ENCODE measurements at places on chromosomes 2 and 18. TPM values are rescaled to one million over a fixed set of nuclear protein-coding genes. Genes with fewer than 3 reads are reported as not detected.

GRCh38 chr18:43934322-43934721 lies 657.0 kb upstream of the SYT4 start:
- DNase-seq: no peak

GRCh38 chr2:60539140-60539539 lies 14.3 kb downstream of the BCL11A start:
- DNase-seq: no peak

GRCh38 chr2:166031054-166031453 lies 77.5 kb upstream of the TTC21B start:
- DNase-seq: no peak

DNA sequence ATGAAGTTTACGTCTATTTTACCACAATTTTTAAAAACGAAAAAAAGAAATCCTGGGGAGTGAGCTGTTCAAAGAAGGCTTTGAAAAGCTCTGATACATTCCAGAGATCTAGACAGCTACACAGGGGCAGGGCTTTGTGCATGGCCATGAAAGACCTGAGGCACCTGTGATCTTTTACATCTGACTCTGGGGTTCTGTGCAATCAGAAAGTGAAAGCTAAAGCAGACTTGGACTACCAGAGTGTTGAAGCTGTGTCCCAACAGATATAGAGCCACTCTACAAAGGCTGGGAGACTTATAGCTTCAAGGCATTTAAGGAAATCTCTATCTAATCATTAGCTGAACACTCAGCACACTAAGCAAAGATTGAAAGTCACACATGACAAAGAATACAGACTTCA lies 34.1 kb downstream of the PARD6G start:
- no peak for DNase-seq

Gene CDH20
- total RNA-seq: not detected

Gene CROCC2
- total RNA-seq: not detected

Data from SJSA1 (cell line).